ENCODE measurements at places on chromosomes 6 and 20. TPM values are rescaled to one million over a fixed set of nuclear protein-coding genes. Genes with fewer than 3 reads are reported as not detected.

Gene PTPN1
- 23.0 TPM for total RNA-seq

Gene RBM24
- total RNA-seq, result 0.99 TPM

Gene CCN6
- total RNA-seq, result not detected

DNA sequence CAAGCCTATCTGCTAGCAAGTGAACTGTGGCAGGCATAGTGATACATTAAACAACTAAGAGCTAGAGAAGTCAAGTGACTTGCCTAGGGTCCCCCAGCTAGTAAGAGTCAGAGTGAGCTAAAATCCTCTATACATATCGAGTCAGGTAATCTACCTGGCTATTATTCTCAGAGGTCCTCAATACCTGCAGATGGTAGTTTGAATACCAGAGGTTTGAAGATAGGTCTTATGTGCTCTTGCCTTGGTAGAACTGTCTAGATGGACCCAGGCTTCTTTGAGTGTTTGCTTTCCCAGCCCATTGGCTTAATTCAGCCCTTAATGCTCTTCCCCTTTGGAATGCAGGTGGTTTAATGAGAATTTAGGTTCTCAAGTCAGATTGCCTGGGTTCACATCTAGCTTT is 1.1 kb downstream of the ERGIC3 start:
- no peak overlapping the region for H3K4me3 ChIP-seq
- no peak for DNase-seq
- no peaks in the 10 kb centered on the region for H3K27me3 ChIP-seq
- no peak overlapping the region for H3K27ac ChIP-seq
- no peaks in the 10 kb centered on the region for H3K4me1 ChIP-seq

GRCh38 chr6:165455488-165455887 is 146.1 kb upstream of the C6orf118 start:
- H3K4me1 ChIP-seq, result no peaks in the 10 kb centered on the region
- no peak overlapping the region for H3K4me3 ChIP-seq
- no peaks in the 10 kb centered on the region for H3K36me3 ChIP-seq
- no peaks in the 10 kb centered on the region for H3K27me3 ChIP-seq
- no peak for DNase-seq

GRCh38 chr6:1670711-1671462 is 61.2 kb downstream of the FOXC1 start:
- no peaks in the 10 kb centered on the region for H3K27me3 ChIP-seq
- H3K27ac ChIP-seq, result no peak overlapping the region
- no peaks in the 10 kb centered on the region for H3K36me3 ChIP-seq
- no peak overlapping the region for H3K4me3 ChIP-seq

DNA sequence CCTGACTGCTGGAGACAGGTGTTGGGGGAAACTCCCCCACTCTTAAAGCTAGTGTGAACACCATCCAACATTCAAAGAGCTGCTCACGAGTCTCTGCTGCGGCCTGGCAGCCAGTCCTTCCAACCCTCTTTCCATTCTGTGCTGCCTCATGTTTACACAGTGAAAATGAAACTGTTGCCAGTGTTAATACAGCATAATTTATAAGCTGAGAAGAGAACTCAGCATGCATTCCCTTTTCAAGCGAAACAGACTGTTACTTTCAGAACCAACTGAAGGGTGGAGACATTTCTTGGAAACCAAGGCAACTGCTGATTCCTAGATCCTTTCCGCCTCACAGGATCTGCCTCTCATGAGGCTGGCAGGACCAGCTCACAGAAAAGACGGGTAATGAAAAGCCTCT is 533.8 kb upstream of the ID4 start:
- H3K27ac ChIP-seq, result peak overlapping the region; percentile 34
- H3K27me3 ChIP-seq, result no peaks in the 10 kb centered on the region
- no peaks in the 10 kb centered on the region for H3K36me3 ChIP-seq
- DNase-seq, result no peak
- no peaks in the 10 kb centered on the region for H3K4me1 ChIP-seq
- H3K4me3 ChIP-seq, result no peak overlapping the region

Measured in thymus (tissue), 14 donors.